ENCODE measurements at places on chromosomes 1 and 21. TPM values are rescaled to one million over a fixed set of nuclear protein-coding genes. Genes with fewer than 3 reads are reported as not detected.

CD1C gene
- not detected for total RNA-seq

HSD3B2 gene
- not detected for total RNA-seq

S100B gene
- total RNA-seq: not detected

WNT2B gene
- 0.40 TPM for total RNA-seq

- H3K36me3 ChIP-seq: no peaks in the 10 kb centered on the region
- no peak for DNase-seq
- no peaks in the 10 kb centered on the region for H3K4me1 ChIP-seq
- no peak overlapping the region for H3K27ac ChIP-seq
- H3K27me3 ChIP-seq: no peaks in the 10 kb centered on the region
Observed at GRCh38 chr1:17452686-17453085, 13.2 kb upstream of the RCC2 start.

DNA sequence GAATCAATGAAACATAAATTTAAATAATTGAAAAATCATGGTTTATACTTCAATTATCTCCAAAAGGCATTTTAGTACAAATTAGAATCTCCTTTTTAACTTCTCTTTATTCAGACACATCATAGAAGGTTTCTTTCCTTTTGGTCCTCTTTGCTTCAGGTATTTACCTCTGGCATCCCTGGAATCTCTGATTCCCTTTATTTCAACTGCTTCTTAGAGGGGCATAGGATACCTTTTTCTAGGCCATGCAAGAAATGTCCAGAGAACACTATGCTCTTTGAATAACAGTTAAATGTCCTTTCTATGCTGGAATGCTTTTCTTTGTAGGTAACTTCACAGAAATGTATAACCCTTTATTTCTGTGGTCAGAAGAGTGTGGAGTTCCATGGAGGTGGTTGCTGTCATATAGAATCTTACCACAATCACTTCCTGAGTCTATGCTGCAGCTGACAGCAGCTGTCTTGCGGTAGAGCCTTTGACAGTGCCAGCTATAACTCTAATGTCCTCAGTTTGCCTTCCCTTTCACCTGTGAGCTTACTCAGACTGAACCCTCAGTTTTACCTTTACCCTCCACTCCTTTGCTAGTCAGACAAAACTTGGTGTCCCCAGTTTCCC lies 8.6 kb downstream of the LAMC2 start:
- no peak for DNase-seq
- peaks cover 8% of the 10 kb centered on the region for H3K27me3 ChIP-seq
- H3K36me3 ChIP-seq: no peaks in the 10 kb centered on the region
- H3K27ac ChIP-seq: no peak overlapping the region
- no peaks in the 10 kb centered on the region for H3K4me1 ChIP-seq
- no peak overlapping the region for H3K4me3 ChIP-seq

DNA sequence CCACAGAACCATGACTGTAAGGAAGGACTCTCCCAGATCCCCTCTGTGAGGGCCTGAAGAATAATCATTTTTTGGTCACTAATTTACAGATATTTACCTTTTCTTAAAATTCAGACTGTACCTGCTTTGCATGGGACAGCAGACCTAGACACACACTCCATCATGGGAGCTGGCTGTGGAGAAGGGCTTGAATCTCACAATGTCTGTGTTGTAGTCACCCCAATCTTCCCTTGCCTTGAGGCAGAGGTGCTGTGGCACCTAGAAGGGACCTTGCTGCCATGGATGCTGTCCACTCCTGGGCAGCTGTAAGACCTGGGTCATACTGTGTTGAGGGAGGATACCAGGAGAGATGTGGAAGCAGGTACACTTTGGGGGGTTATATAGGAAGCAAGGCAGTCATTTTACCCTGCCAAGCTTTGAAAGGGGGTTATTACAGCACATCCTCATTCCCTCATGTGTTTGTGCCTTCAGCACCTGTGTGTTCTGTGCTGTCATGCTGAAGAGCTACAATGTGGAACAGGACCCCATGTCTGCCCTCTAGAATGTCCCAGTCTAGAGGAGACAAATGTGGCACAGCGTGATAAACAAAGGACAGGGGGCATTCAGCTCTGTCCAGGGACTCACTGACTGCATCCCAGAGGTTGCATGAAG lies 27.1 kb downstream of the TRAF5 start:
- DNase-seq: no peak
- H3K27me3 ChIP-seq: no peaks in the 10 kb centered on the region
- H3K4me1 ChIP-seq: no peaks in the 10 kb centered on the region
- H3K27ac ChIP-seq: no peak overlapping the region
- H3K36me3 ChIP-seq: peaks cover 63% of the 10 kb centered on the region

Measured in endodermal cell (in vitro differentiated cells).